IPS-NIHi11 (cell line): ENCODE measurements at places on chromosomes 2 and 18.

DNA sequence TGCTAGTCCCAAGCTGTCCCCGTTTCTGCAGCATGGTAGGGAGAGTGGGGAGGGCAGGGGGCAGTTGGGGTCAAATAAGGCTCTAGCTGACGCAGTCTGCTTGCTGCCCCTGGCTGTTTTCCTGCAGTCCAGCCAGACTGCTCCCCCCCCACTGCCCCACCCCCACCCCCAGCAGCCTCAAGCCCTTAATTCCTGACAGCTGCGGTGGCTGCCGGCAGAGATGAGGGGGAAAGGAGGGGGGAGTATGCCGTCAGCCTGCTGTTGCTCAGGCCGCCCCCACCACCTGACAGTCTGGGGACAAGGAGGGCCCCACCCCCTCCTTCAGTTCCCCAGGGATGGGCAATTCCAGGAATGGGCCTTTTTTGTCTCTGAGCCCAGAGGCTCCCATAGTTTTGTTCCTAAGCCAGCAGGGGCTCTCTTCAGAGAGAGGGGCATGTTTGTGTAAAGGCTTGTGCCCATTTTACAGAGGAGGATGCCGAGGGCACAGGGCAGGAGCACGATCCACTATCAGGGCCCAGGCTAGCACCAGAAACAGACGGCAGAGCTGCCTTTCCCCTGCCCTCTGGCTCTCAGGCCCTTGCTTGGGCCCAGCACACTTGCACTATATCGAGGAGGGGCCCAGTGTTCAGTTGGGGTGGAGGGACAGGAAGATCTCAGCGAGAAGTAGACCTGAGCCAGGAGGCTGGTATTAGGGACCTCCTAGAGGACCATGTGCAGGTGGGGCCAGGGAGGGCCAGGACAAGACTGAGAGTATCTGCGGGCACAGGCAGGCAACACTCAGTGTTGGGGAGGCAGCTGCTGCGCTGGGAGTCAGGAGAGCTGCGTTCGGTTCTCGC, 1.5 kb upstream of the WNT10A start:
- no peak for DNase-seq

- DNase-seq, result no peak
Observed at GRCh38 chr2:174059178-174059883, 94.2 kb upstream of the SP3 start.

DNA sequence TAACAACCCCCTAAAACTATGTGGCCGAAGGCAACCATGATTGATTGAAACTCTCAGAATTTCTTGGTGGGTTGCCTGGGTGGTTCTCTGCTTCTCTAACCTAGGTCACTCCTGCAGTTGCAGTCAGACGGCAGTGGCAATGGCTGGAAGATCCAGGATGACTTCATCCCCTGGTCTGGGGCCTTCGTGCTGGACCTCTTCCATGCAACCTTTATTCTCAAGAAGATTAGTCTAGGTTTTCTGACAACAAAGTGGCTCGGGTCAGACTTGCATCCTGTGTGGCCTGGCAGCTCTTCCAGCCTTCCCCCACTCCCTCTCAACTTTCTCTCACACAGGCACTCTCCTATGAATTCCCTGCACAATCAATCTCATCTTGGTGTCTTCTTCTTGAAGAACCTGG, 76.4 kb downstream of the METTL4 start:
- no peak for DNase-seq

GRCh38 chr2:138060301-138060635, 96.0 kb downstream of the HNMT start:
- DNase-seq, result no peak

- peak; percentile 67 for DNase-seq
Observed at GRCh38 chr18:65750389-65751154, at the start of gene CDH7. Gene CDH7 (plus strand): TSS chr18:65751012. CDS start chr18:65762843, 11,831 bp downstream.

- no peak for DNase-seq
Observed at GRCh38 chr2:14633461-14634181, 1.1 kb downstream of the LRATD1 start.

DNA sequence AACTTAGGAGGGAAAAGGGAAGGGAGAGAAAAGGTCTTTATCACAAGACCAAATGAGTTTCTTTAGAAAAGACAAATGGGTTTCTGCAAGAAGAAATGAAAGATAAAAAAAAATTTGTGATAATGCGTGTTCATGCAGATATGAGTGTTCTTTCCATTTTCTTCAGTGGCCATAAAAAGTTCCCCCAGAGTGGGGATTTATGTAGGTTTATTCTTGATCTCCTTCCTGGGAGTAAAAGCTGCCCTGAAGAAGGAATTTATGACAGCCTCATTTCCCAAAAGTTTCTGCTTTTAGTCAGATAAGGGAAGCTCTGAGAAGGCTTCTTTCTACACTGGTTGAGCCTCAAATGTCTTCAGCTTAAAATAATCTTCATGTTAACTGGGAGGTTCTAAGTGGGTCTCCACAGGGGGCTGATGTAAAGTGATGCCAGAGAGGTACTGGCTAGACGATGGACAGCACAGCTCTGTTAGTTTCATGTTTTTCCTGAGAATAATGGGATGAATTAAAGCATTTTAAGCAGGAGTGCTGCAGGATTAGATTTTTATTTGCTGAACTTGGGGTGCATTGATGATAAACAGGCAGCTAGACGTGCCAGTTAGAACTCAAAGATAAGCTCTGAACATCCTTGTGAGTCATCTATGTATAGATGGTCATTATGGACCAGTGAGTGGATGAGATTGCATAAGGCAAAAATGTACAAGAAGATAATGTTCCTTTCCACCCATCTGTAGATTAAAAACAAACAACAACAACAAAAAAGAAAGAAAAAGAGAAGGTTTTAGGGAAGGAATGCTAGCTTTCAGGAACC, 99.4 kb upstream of the MSH2 start:
- DNase-seq, result no peak

- no peak for DNase-seq
Observed at GRCh38 chr2:180890781-180891180, 89.6 kb upstream of the UBE2E3 start.

- DNase-seq, result no peak
Observed at GRCh38 chr2:223319601-223320000, 267.6 kb downstream of the KCNE4 start.

- DNase-seq, result no peak
Observed at GRCh38 chr2:27212626-27213471, 781 bp upstream of the SLC5A6 start.

GRCh38 chr18:48643262-48643661, 104.4 kb downstream of the CTIF start:
- DNase-seq, result no peak

DNA sequence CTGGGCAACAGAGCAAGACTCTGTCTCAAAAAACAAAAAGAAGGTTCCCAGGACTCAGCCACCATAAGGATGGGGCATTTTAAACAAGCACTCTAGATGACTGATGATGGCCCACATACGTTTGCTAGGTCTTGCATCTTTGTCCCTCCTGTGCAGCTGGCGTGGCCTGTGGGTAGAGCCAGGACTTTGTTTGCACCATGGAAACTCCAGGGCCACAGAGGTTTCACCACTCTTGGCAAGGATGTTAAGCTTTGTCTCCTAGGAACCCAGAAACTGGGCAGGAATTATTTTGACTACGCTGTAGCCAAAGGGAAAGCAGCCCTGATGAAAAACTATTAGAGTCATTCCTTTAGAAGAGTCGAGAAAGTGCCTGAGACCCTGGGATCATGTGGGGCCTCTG, 75.3 kb upstream of the STPG4 start:
- no peak for DNase-seq

DNA sequence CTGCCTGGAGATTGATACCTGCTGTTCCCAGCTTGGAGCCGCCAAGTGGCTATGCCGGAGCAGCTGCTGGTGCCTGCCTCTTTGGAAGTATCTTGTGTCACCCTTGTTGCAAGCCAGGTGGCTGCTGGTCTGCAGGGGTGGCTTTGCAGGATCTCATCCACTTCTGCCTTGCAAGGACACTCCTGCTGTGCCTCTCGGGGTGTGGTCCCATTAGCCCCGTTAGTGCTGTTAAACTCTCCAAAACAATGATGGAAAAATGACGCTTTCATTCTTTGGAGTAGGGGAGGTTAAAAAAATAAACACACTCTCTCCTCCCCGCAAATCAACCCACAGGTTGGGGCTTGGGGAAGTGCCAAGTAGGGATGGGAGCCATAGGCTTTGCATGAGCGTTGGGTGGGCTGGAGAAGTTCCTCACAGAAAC, 352.8 kb downstream of the RNF144A start:
- DNase-seq, result no peak

DNA sequence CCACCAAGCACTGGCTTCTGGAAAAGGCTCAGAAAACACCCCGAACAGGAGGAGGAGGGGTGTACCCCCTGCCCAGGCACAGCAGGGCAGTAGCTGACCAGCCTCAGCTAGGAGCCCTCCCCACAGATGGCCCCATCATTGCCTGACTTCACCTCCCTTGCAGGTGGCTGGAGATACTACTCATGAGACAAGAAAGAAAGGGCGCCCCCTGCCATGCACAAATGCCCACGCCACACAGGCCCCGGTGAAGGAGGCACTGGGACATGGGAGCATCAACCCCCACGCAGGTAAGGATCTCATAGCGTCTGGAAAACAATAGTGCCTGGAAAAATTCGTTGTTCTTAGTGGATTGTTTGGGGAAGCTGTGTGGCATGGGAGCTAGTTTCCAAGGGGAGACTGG, 240.6 kb downstream of the TFCP2L1 start:
- peak; percentile 61 for DNase-seq

DNA sequence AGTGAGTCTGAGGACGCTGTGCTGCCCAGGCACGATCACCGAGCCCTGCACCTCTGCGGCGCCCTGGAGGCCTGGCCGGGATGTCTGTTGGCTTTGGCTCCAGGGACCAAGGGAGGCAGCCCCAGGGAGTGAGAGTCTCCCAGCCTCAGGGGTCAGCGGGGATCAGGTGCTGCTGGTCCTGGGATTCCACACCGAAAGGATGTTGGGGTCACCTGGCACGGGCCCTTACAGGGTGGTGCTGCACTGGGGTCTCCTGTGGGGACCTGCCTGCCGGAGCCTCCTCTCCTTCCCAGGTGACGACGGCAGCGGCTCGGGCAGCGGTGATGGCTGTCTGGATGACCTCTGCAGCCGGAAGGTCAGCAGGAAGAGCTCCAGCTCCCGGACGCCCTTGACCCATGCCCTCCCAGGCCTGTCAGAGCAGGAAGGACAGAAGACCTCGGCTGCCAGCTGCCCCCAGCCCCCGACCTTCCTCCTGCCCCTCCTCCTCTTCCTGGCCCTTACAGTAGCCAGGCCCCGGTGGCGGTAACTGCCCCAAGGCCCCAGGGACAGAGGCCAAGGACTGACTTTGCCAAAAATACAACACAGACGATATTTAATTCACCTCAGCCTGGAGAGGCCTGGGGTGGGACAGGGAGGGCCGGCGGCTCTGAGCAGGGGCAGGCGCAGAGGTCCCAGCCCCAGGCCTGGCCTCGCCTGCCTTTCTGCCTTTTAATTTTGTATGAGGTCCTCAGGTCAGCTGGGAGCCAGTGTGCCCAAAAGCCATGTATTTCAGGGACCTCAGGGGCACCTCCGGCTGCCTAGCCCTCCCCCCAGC, 30.5 kb downstream of the GPC1 start:
- peak; percentile 8 for DNase-seq

- DNase-seq, result no peak
Observed at GRCh38 chr2:240235811-240236210, 95.4 kb upstream of the OTOS start.

- peak; percentile 89 for DNase-seq
Observed at GRCh38 chr2:1854729-1855547, 110.6 kb upstream of the PXDN start.

GRCh38 chr2:98911376-98912154, 24.5 kb downstream of the CRACDL start:
- DNase-seq, result no peak

GRCh38 chr2:37564356-37564755, 107.1 kb downstream of the CDC42EP3 start:
- DNase-seq, result no peak

GRCh38 chr2:30768708-30769480, 38.4 kb downstream of the CAPN13 start:
- no peak for DNase-seq

GRCh38 chr18:11953113-11953512, 28.2 kb upstream of the IMPA2 start:
- no peak for DNase-seq

- DNase-seq, result no peak
Observed at GRCh38 chr2:134228493-134228903, 25.4 kb upstream of the MGAT5 start.

GRCh38 chr2:89850481-89850880, 1159.0 kb downstream of the RPIA start:
- DNase-seq, result no peak

DNA sequence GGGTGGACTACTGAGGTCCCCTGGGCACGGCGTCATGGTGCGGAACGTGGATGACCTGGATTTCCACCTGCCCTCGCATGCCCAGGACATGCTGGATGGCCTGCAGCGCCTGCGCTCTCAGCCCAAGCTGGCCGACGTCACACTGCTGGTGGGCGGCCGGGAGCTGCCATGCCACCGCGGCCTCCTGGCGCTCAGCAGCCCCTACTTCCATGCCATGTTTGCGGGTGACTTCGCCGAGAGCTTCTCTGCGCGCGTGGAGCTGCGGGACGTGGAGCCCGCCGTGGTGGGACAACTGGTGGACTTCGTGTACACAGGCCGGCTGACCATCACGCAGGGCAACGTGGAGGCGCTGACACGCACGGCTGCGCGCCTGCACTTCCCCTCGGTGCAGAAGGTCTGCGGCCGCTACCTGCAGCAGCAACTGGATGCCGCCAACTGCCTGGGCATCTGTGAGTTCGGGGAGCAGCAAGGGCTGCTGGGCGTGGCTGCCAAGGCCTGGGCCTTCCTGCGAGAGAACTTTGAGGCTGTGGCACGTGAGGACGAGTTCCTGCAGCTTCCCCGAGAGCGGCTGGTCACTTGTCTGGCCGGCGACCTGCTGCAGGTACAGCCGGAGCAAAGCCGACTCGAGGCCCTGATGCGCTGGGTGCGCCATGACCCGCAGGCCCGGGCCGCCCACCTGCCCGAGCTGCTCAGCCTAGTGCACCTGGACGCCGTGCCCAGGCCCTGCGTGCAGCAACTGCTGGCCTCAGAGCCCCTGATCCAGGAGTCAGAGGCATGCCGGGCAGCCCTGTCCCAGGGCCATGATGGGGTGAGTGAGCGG, 2.5 kb downstream of the KLHL30 start:
- no peak for DNase-seq

GRCh38 chr2:73053316-73054114, 18.0 kb downstream of the SFXN5 start:
- DNase-seq, result no peak

DNA sequence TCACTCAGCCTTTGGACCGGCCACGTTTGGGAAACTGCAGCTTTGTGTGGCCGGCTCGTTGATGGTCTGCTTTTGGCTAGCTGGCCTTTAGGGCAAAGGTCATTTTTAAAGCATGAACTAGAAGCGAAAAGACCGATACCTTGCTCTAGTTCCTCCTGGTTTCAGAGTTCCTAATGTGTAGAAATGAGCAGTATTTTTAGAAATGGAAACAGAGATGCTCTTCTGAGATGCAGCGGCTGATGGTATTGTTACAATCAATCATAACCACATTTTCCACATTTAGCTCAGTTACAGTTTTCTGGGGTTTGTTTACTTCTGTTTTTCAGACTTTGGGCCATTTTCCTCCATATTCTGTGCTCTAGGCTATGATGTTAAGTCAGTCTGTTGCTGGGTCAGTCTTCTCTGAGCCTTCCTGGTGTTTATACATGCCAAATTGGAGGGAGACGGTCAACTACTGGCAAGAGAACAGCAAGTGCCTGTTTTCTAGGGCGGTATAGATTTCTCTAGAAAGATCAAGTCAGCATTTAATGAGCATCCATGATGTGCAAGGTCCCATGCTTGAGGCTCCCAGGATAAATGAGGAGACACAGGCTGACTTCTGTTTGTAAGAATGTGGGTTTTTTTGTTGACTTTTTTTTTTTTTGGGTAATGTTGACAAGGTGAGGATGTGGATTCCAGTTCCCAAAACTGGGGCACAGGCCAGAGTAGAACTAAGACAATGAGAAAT, 28.0 kb downstream of the RNF144A start:
- no peak for DNase-seq

GRCh38 chr18:77198663-77199062, 51.0 kb upstream of the GALR1 start:
- no peak for DNase-seq
